ENCODE measurements at places on chromosomes 2 and 18. TPM values are rescaled to one million over a fixed set of nuclear protein-coding genes. Genes with fewer than 3 reads are reported as not detected.

- DNase-seq: no peak
Observed at GRCh38 chr2:88038263-88039105, 17.1 kb downstream of the KRCC1 start.

Gene ARHGAP25
- total RNA-seq: not detected

DNA sequence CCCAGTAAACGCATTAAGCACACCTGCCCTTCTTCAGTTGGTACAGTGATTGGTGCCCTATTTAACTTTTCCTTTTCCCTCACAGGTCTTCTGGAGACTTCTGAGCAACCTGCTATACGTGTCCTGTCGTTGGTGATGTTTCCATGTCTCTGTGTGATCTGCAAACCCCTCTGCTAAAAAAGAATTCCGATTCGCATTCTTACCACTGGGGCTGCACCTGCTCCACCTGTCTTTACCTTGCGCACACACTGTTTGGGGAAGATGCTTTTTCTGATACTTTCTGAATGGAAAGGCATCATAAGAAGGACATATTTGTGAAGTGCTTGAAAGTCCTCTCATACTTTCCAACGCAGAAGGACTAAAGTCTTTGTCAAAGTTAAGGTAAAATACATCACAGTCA, 323.9 kb upstream of the SOX11 start:
- DNase-seq: no peak

- DNase-seq: peak; percentile 5
Observed at GRCh38 chr18:71079606-71080005, 790.8 kb downstream of the SOCS6 start.

DNA sequence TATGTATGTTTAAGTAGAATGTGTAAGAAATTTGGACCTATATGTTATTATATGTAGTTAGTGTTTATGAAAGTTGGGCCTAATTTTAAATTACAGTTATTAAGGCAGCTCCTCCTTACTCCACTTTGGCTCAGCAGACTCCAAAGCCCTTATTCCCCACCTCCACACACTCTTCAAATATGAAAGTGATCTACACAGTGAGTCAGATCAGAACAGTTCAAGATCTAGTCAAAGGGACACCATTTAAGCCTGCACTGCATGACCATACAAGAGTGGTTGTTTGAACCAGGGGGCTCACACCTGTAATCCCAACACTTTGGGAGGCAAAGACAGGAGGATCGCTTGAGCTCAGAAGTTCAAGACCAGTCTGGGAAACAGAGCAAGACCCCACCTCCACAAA, 21.2 kb upstream of the PMAIP1 start:
- DNase-seq: no peak

GRCh38 chr2:20334605-20335203, 15.9 kb downstream of the PUM2 start:
- no peak for DNase-seq

DNA sequence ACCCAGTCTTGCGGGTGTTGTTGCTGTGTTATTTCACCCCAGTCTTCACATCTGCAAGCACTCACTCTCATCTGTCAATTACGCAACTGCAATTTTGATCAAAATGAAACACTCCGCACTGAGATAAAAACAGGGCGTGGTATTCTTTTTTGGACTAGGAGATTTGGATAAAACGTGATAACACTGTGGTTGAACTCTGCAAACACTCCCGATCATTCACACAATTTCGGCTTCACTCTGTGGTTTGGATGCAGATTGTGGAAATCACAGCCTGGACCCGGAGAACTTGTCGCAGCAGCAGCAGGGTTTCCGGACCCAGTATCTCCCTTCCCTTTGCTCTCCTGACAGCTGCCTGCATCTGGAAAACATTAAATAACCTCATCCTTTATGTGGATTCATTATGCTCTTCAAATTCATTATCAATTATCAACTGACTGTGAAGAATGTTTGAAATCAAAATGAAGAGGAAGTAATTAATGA, 49.4 kb upstream of the APCDD1 start:
- DNase-seq: no peak

DNA sequence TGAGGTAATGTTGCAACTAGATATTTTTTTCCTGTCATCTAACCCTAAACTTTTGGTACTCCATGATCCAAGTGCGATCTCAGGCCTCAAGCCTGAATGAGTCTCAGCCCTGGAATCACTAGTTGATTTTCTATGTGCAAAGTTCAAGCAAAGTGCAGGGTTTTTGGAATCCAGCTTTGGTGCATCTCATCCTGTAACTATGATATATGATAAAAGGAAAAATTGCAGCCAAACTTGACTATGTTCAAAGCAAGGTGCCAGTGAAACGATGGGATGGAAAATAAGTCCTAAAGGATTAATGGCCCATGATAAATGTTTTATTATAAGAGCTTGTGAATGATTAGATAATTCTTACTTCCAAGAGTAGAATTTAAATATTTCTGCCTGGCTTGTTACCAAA, 78.9 kb upstream of the NT5C1B start:
- DNase-seq: no peak

Gene LPIN1
- 12.7 TPM for total RNA-seq

- peak; percentile 94 for DNase-seq
Observed at GRCh38 chr18:68608851-68609490, 105.9 kb downstream of the TMX3 start.

Gene XPO1
- 201 TPM for total RNA-seq

Gene UGT1A10
- total RNA-seq: not detected

Gene ZNF513
- 23.3 TPM for total RNA-seq

Gene ANKRD30BL
- total RNA-seq: not detected

- peak; percentile 87 for DNase-seq
Observed at GRCh38 chr2:171281110-171281509, 120.4 kb upstream of the TLK1 start.

DNA sequence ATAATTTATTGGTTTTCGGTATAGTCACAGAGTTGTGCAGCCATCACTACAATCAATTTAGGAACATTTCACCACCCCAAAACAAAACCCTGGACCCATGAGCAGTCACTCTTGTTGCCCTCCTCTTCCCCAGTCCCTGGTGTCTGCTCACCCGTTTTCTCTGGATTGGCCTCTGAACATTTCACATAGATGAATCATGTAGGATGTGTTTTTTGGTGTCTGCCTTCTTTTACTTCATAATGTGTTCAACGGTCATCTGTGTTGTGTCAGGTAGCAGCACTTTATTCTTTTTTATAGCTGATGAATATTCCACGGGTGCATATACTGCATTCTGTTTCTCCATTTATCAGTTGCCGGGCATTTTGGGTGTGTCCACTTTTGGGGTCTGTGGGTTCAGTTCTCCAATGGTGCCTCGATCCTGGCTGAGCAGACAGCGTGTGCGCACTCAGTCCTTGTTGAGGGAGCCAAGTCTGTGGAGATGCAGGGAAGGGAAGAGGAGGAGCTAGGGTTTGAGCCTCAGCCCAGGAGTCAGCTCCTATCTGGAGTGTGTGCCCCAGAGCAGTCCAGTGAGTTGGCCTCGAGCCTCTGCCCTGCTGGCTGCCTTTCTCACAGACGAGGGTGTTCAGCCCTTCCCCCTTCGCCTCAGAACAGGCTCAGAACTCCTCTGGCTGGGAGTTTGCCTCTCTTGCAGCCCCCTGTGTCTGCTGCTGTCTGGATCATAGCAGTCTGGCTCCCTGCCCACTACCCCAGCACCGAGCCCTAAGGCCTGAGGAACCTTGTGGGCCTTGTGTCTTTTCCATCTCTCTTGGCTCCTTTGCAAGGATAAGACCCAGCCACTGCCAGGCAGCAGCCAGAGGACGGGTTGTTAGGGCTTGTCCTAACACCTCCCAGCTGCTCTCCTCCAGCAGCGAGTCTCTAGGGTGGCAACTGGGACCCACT, 18.0 kb downstream of the C2orf74 start:
- DNase-seq: peak; percentile 80

DNA sequence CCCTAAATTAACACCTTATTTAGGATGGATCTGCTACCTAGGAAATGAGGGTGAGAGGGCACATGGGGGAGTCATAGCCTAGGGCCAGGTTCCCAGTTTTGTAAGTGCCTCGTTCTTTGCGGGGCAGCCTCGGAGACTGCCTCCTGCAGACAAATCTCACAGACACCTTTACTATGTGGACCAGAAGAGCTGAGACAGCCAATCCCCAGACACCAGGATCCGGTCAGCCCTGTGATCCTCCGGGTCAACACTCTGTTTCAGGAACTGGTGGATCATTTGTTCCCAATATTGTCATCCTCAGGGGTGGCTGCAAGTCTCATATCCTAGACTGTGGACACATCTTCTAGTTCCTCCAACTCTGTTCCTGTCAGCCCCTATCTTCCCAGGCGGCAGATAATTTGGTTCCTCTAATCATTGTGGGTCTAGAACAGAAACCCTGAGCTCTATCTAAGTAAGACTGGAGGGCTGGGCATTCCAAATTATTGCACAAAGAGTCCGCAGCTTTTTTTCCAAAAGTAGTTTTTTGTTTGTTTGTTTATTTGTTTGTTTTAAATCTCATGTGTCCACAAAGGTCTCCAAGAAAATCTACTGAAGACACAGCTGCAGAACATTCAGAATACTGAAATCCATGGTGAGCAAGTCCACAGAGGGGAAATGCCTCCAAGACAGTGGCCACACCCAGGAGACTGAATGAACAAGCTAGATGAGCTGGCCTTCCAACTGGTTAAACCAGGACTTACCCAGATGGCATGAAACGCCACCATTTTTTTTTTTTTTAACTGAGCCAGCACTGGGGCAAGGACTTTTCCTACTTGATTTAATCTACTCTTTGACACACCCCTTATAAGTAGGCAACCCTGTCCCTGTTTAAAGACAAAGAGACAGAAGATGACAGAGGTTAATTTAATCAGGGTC, 6.2 kb upstream of the GDF7 start:
- no peak for DNase-seq

Gene LYG1
- not detected for total RNA-seq

GRCh38 chr2:28425464-28425835, 32.8 kb downstream of the FOSL2 start:
- no peak for DNase-seq

Gene ANKRD62
- total RNA-seq: not detected

- no peak for DNase-seq
Observed at GRCh38 chr2:182610231-182610630, 105.8 kb upstream of the DNAJC10 start.

Gene ZNF514
- 19.3 TPM for total RNA-seq

GRCh38 chr18:7848054-7848412, 280.9 kb downstream of the PTPRM start:
- no peak for DNase-seq

Gene MALL
- total RNA-seq: 1.5 TPM

Gene SLC38A11
- not detected for total RNA-seq

DNA sequence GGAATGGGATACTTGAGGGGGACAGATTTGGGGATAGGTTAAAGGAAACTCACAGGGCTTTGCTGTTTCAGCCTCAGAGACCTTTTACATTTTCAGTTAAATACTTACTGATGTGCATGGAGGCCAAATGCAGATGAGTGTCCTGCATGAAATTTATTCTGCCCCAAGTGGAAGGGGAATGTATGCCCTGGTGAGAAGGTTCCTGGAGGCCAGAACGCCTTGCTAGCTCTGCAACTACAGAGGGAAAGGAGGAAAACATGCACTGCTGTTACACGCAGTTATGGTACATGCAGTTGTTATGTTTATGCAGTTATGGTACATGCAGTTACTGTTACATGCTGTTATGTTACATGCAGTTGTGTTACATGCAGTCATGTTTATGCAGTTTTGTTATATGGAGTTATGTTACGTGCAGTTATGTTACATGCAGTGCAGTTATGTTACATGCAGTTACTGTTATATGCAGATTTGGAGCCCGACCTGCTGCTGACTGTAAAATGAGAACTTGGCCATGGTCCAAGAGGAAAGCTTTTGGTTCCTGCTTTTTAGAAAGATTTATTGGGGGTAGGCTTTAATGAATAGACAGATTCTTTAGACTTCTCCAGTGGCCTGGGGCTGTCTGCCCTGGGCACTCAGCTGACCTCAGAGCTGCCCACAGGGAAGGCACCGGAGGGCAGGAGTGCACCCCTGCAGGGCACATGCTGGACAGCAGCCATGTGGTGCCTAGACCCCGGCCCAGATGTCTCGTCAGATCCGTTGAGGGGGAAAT, 84.1 kb downstream of the LDLRAD4 start:
- DNase-seq: peak; percentile 60

Gene HAAO
- not detected for total RNA-seq

DNA sequence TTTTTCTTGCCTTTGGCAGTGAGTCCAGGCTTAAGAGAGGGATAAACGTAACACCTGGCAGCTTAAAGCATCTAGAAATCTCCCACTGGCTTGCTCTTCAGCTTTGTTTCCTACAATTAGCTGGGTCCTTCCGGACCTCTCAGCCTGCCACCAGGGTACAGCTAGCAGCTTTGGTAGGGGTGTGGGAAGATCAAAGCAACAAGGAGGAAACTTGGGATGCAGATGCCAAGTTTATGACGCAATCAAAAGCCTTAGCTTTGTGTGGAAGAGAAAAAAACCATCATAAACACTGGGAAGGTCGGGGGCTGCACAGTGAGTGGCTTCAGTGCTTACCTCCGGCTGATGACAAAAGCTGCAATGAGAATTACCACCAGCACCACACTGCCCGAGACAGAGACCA, 116.9 kb downstream of the EPHA4 start:
- DNase-seq: no peak

- no peak for DNase-seq
Observed at GRCh38 chr2:231296401-231296974, 98.1 kb downstream of the ARMC9 start.

Gene RAB6C
- not detected for total RNA-seq

Gene C2orf66
- total RNA-seq: not detected

Gene KCNK3
- total RNA-seq: not detected

Gene ZEB2
- total RNA-seq: not detected

- no peak for DNase-seq
Observed at GRCh38 chr2:161990036-161990435, 84.0 kb downstream of the DPP4 start.

DNA sequence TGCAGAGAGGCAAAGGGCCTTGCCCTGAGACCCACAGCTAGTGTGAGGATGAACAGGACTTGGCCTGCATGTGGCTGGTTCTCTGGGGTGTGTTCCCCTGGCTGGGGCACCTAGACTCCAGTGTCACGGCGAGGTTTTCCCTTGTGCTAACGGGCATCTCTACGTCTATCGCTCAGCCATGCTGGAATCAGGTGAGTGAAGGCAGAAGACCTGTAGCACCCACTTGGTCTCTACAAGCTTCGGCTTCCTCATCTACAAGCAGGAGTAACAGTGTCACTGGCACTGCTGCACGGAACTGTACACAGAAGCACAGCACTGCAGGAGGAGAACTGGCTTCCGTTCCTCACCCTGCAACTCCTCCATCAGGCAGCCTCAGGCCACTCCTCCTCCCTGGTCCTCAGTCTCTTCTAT, 30.6 kb downstream of the HS1BP3 start:
- peak; percentile 67 for DNase-seq

- no peak for DNase-seq
Observed at GRCh38 chr2:127421116-127421800, 3.0 kb downstream of the PROC start.

Gene SGO2
- 2.6 TPM for total RNA-seq

- no peak for DNase-seq
Observed at GRCh38 chr18:49884959-49885358, 71.6 kb upstream of the ACAA2 start.

Gene VIT
- total RNA-seq: not detected

- DNase-seq: no peak
Observed at GRCh38 chr2:48269117-48269822, 260.7 kb upstream of the STON1 start.

GRCh38 chr2:239920693-239921365, 104.3 kb downstream of the NDUFA10 start:
- DNase-seq: no peak

Gene SNORC
- total RNA-seq: 0.03 TPM

Data from G401 (cell line).